Suppressor macrophage treated with lipopolysaccharide for 4 hours (primary cell): ENCODE measurements at places on chromosomes 4 and X.

GRCh38 chr4:99679204-99679603 lies 21.6 kb upstream of the C4orf54 start:
- DNase-seq = no peak

- DNase-seq = peak; percentile 3
Measured at GRCh38 chr4:86096373-86096772, 263.5 kb downstream of the MAPK10 start.

- DNase-seq = no peak
Measured at GRCh38 chrX:125846271-125846670, 319.8 kb downstream of the DCAF12L2 start.

DNA sequence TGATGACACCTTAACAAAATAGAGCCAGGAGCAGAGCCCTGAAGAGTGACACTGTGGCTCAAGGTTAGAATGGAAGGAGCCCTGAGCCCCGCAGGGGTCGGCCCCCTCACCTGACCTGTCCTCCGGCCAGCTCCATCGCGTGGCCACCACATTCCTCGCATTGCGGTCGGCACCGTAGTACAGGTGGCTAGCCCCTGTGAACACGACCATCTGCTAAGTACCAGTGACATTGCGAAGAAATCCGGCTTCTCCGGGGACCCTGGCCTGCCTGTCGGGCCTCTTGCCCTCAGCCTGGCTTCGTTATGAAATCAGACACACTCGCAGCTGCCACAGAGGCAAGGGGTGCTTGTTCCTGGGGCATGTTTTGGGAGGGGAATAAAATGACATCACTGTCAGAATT lies 179.0 kb downstream of the AFAP1 start:
- DNase-seq = no peak

- DNase-seq = no peak
Measured at GRCh38 chrX:18799911-18800310, 92.5 kb downstream of the PPEF1 start.
